ENCODE measurements at places on chromosomes 1 and 21.

GRCh38 chr1:53327182-53327913 is 522 bp downstream of the LRP8 start:
- DNase-seq, result no peak

DNA sequence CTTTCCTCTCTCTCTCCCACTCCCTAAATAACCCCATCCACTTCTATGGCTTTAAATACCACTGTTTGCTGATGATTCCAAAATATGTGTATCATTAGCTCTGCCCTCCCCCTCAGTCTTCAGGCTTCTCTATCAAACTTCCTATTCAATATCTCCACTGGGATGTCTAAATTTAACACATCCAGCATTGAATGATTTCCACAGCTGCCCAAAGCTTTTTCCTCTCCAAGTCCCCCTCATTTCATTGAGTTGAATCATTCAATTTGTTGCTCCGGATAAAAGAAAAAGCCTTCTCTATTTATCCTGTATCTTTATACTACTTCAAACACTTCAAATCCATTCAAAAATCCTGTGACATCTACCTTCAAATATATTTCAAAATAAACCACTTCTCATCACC is 225.0 kb downstream of the SEC16B start:
- DNase-seq, result no peak

- no peak for DNase-seq
Measured at GRCh38 chr1:39539252-39539790, 37.3 kb downstream of the PABPC4 start.

DNA sequence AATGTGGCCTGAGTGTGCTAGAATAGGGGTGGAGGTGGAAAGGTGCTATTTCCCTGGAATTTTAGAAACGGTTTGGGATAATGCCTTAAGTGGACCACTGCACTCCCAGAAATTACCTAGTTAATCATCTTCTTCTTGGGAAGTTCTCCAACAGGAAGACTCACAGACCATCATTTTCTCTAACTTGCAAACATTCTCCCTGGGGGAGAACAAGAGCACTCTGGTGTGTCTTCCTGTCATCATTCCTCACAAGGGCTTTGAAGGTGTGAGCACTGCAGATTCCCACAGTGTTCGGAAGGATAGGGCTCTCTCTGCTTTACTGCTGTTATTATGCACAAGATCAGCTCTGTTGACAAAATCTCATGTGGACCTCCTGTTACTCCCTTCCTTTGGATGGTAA is 54.9 kb upstream of the TSPAN2 start:
- DNase-seq, result no peak

- DNase-seq, result peak; percentile 78
Measured at GRCh38 chr1:36366091-36366661, 19.5 kb downstream of the STK40 start.

- DNase-seq, result no peak
Measured at GRCh38 chr1:184945678-184946412, 28.5 kb downstream of the NIBAN1 start.

DNA sequence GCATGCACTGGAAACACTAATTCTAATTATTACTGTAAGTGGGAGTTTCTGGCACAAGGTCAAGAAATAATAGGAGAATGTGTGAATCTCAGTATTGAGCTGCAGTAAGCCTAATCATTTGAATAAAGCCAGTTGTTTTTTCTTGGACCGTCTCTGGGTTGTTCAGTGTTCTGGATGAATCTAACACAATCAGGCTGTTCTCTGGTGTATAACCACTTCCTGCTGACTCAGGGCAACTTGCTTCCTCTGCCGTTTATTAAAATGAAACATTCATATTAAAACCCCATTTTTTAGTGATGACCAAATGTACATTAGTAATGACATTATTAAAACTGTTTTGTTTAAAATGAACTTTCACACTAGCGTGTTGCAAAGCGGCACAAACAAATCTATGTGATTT is 273.1 kb upstream of the SNX7 start:
- no peak for DNase-seq

- DNase-seq, result no peak
Measured at GRCh38 chr1:229596925-229597699, 28.8 kb downstream of the TAF5L start.

DNA sequence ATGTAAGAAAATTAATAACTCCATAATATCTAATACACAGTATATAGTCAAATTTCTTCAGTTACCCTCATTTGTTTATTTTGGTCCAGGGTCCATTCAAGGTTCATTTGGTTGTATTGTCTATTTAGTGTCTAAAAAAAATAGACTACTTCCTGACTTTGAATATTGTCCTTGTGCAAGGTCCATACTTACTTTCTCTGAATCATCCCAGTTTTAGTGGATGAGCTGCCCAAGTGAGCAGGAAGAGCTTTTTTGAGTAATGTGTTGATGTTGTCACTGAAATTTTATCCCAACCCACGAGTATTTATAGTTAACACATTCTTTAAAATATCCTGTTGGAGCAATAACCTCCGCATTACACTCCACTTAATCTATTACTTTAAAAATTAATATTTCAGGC is 45.6 kb upstream of the FASLG start:
- no peak for DNase-seq

- DNase-seq, result no peak
Measured at GRCh38 chr21:36059823-36060158, 535 bp downstream of the SETD4 start.

- DNase-seq, result peak; percentile 12
Measured at GRCh38 chr1:153437236-153437635, 20.9 kb downstream of the S100A7A start.

GRCh38 chr1:72037745-72038343 is 244.5 kb downstream of the NEGR1 start:
- no peak for DNase-seq
